ENCODE measurements at places on chromosomes 7 and 10. TPM values are rescaled to one million over a fixed set of nuclear protein-coding genes. Genes with fewer than 3 reads are reported as not detected.

Gene C10orf53
- polyA plus RNA-seq: not detected

Gene CALCR
- polyA plus RNA-seq: 1.5 TPM

Gene PLCE1
- 33.2 TPM for polyA plus RNA-seq

Gene AGAP3
- 57.0 TPM for polyA plus RNA-seq

Gene NME8
- 0.17 TPM for polyA plus RNA-seq

Gene SYT15B
- polyA plus RNA-seq: 0.83 TPM

Gene ACBD7
- 7.7 TPM for polyA plus RNA-seq

Gene RBP3
- 0.07 TPM for polyA plus RNA-seq

Gene ZNF775
- 5.6 TPM for polyA plus RNA-seq

Gene ADCY1
- polyA plus RNA-seq: 3.5 TPM

Gene TRIL
- polyA plus RNA-seq: 60.5 TPM

Gene MARVELD1
- polyA plus RNA-seq: 48.2 TPM

Gene AKR1C8
- polyA plus RNA-seq: 0.30 TPM

Gene HILPDA
- 17.3 TPM for polyA plus RNA-seq

Gene NOM1
- polyA plus RNA-seq: 17.6 TPM

Gene GLI3
- 15.0 TPM for polyA plus RNA-seq

Gene CDHR1
- 0.98 TPM for polyA plus RNA-seq

Gene C10orf90
- 0.52 TPM for polyA plus RNA-seq

Gene GSTO2
- polyA plus RNA-seq: 29.0 TPM

Gene ASIC3
- 2.1 TPM for polyA plus RNA-seq

Gene AKR1C2
- polyA plus RNA-seq: 8.9 TPM

Gene TIMM23
- 68.9 TPM for polyA plus RNA-seq

Gene PAPSS2
- polyA plus RNA-seq: 50.1 TPM

Gene BET1
- 50.9 TPM for polyA plus RNA-seq

Gene ALDH18A1
- polyA plus RNA-seq: 73.0 TPM

Gene SNX8
- polyA plus RNA-seq: 40.5 TPM

Gene HOXA10
- 166 TPM for polyA plus RNA-seq

Gene PDZD8
- 38.0 TPM for polyA plus RNA-seq

Gene CDK13
- 50.8 TPM for polyA plus RNA-seq

Gene GIMAP7
- polyA plus RNA-seq: 12.6 TPM

Gene GIMAP8
- 8.6 TPM for polyA plus RNA-seq

Gene NPC1L1
- polyA plus RNA-seq: 2.4 TPM

Gene AMPH
- polyA plus RNA-seq: 14.5 TPM
